Renal cortex interstitium (tissue), 15 donors: ENCODE measurements at places on chromosomes 11 and 22. TPM values are rescaled to one million over a fixed set of nuclear protein-coding genes. Genes with fewer than 3 reads are reported as not detected.

- DNase-seq: no peak
Measured at GRCh38 chr11:114167355-114167754, 107.8 kb downstream of the ZBTB16 start.

GRCh38 chr11:103491777-103492176, 382.6 kb downstream of the DYNC2H1 start:
- no peak for DNase-seq

DNA sequence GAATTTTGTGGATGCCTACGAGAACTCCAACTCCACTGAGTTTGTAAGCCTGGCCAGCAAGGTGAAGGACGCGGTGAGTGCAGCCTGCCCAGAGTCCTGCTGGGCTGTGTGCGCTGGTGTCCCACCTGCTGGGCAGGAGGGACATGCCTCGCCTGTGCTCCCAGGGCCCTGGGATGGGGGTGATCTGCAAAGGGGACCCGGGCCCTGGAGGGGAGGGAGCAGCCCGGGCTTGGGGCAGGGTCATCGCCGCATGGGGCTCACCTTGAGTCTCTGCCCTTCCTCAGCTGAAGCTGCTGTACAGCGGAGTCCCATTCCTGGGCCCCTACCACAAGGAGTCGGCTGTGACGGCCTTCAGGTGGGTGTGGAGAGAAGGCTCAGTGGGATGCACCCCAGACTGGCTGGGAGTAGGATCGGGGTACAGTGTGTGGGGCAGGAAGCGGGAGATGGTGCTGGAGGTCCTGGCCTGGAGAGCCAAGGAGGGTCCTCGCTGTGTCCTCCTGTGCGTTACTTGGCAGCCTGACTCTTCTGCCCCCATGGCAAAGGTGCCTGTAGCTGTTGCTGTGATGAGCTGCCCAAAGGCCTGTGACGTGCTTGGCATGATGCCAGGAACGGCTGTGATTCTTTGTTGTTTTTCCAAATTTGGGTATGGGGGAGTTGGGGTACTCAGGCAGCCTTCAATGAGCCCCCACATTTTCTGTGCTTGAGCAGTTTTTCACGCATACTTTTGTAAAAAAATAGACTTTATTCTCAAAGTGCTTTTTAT, 29.2 kb downstream of the ST14 start:
- no peak for DNase-seq

Gene PTPRCAP
- 1.3 TPM for polyA plus RNA-seq

Gene CDC42BPG
- 5.8 TPM for polyA plus RNA-seq

DNA sequence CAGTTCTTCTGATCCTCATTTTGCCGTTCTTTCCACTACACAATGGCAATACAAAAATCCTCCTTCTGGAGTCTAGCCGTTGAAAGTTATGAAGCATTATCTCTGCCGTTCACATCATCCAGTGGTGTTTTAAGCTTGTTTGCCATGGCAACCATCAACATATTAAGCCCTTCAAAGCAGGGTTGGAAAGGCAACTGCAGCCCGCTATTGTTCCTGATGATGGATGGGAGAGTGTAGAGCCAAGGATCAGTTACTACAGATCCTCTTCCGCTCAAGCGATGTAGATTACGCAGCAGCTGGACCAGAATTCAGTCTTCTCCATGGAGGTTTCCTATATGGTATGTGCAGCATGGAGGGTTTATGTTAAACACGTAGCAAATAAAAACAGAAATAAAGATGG, 352.7 kb downstream of the NTM start:
- no peak for DNase-seq

DNA sequence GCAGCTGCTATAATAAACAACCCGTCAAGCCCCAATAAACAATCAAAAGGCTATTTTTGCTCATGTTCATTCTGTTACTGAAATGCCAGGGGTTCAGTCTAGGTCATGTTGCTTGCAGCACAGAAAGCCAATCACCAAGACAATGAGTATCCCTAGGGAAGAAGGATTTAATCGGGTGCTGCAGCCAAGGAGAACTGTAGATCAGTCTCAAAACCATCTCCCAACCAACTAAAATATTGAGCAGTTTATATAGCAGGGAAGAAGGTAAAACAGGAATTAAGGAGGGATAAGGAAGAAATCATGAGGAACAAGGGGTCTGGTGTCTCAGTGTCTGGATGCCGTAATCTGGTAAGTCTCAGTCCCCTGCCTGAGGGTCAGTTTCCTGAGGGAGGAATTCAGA, 169.5 kb downstream of the BLID start:
- no peak for DNase-seq

Gene CRYBA4
- not detected for polyA plus RNA-seq

DNA sequence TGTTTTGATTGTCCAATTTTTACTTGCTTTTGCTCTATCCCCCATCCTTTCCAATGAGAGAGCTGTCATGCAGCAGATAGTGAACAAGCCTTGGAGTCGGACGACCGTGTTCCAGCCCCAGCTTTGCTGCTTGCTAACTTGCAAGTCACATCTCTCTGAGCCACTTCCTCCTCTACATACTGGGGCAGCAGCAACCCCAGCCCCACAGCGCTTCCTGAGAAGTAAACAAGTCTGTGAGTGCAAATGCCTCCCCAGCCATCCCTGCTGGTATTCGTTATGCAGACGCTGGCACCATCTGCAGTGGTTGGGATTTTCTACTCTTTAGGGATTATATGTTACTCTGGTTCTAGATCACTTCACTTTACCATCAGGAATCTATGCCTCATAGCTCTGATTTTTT, 35.0 kb downstream of the TPBGL start:
- no peak for DNase-seq

- no peak for DNase-seq
Measured at GRCh38 chr11:68829581-68829980, 12.1 kb downstream of the CPT1A start.

DNA sequence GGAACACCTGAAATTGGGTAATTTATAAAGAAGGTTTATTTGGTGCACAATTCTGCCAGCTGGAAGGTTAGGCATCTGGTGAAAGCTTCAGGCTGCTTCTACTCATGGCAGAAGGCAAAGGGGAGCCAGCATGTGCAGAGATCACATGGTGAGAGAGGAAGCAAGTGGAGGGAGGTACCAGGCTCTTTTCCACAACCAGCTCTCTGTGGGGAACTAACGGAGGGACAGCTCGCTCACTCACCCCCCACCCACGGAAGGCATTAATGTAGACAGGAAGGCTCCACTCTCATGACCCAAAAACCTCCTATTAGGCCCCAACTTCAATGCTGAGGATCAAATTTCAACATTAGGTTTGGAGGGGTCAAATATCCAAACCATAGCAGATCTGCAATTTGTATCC, 75.6 kb upstream of the ARHGAP32 start:
- DNase-seq: no peak

- no peak for DNase-seq
Measured at GRCh38 chr11:88814076-88814475, 251.7 kb downstream of the GRM5 start.

Gene CYP2D6
- polyA plus RNA-seq: 5.0 TPM

Gene LRRC32
- 58.5 TPM for polyA plus RNA-seq

Gene NRGN
- polyA plus RNA-seq: 26.3 TPM

GRCh38 chr22:27885977-27886842, 32.8 kb downstream of the PITPNB start:
- no peak for DNase-seq

GRCh38 chr22:26565889-26566288, 24.0 kb downstream of the TPST2 start:
- DNase-seq: no peak

DNA sequence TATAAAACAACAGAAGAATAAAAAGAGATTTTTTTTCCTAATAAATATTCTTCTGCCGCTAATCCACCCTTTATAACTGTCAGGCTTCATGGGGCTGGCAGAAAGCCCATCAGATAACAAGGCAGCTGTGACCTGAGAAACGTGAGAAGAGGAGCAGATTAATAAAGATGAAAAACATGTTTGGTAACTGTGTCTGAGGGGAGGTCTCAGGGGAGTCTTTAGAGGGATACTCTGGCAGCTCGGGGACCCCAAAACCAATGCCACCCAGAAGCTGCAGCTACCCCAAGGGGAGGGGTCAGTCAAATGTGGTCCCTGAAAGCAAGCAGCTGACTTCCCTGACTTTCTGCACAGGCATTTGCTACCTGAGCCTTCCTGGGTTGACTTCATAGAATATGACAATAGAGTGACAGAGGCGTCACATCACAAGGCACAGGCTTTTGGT, 48.4 kb upstream of the POU2AF1 start:
- no peak for DNase-seq

DNA sequence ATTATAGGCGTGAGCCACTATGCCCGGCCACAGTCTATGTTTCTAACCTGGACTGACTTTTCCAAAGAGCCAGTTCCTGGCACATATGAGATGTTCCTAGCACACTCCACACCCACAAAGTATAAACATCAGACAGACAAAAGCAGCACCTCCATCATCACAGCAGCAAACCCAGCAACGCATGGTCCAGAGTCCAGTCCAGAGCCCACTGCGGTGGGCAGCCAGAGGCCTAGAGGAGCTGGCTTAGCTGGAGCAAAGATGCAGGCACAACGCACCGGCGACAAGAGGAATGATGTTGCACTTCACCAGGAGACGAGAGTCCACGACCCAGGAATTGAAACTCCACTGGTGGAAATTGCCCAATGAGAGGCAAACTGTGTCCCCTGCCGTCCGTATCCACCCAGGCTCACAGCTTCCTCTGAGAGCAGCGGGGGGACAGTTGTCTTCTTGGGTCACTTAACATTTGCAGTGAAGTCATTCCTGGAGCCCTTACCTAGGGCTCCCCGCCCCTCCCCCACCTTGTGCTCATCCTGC, 36.6 kb downstream of the RPS6KA4 start:
- DNase-seq: no peak

Gene OR2AG2
- not detected for polyA plus RNA-seq

Gene SLC22A6
- polyA plus RNA-seq: 27.0 TPM

DNA sequence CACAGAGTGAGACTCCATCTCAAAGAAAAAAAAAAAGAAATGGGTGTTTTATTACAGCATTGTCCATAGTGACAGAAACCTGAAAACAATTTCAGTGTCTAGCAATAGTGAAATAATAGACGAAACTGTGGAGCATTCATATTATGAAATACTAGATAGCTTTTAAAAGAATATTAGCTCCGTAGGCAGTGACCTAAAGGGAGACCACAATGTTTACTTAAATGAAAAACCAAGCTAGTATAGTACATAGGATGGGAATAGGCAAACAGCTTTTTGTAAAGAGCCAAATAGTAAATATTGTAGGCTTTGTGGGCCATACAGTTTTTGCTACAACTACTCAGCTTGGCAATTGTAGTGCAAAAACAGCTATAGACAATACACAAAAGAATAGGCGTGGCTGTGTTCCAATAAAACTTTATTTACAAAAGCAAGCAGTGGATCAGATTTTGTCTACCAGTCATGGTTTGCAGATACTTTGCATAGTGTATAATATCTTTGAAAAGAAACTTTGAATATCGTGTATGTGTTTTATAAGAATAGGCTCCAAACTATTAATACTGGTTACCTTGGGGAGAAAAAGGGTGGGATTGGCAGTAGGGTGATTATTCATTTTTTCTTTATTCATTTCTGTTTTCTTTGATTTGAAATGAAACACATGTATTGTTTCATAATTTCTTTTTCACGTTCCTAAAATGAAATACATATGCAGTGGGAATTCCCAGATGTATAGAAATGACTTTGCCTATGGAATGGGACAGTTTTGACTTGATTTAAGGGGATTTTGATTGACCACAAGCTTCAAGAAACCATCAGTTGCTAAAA, 50.7 kb downstream of the PRR5L start:
- no peak for DNase-seq

DNA sequence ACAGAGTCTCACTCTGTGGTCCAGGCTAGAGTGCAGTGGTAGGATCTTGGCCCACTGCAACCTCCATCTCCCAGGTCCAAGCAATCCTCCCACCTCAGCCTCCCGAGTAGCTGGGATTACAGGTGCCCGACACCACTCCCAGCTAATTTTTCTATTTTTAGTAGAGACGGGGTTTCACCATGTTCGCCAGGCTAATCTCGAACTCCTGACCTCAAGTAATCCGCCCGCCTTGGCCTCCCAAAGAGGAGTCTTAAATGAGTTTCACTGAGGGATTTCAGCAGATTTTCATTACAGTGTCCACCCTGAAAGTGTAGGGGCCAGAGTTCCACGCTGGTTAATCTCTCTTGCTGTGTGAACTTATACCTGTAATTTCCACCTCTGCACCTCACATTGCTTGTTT, 412 bp upstream of the RPS3 start:
- no peak for DNase-seq

DNA sequence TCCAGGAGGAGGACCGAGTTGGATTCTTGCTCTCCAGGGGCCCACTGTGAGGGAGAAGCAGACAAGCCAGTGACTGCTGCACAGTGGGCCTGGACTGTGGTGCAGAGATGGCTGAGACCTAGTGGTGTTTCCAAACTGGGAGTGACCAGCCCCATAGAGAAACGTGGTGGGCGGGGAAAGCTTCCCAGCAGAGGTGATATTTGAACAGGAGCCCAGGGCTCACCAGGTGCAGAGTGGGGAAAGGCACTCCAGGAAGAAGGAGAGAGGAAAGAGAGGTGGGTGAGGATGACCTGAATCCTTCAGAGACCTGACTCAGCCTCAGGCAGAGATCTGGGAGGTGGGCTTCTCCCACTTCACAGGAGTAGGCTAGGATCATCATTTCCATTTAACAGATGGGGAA, 52.1 kb upstream of the RASD2 start:
- DNase-seq: no peak

DNA sequence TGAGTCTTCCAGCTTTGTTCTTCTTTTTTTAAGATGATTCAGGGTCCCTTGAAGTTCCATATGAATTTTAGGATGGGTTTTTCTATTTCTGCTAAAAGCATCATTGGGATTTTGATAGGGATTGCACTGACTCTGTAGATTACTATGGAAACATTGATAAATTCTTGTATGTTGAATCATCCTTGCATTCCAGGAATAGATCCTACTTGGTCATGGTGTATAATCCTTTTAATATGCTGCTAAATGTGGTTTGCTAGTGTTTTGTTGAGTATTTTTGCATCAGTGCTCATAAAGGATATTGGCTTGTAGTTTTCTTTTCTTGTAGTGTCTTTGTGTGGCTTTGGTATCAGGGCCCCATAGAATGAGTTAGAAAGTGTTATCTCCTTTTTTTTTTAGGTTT, 34.9 kb upstream of the PHOX2A start:
- DNase-seq: no peak

- DNase-seq: no peak
Measured at GRCh38 chr11:85663080-85663752, 1.7 kb downstream of the CREBZF start.

Gene OR51I1
- polyA plus RNA-seq: not detected

DNA sequence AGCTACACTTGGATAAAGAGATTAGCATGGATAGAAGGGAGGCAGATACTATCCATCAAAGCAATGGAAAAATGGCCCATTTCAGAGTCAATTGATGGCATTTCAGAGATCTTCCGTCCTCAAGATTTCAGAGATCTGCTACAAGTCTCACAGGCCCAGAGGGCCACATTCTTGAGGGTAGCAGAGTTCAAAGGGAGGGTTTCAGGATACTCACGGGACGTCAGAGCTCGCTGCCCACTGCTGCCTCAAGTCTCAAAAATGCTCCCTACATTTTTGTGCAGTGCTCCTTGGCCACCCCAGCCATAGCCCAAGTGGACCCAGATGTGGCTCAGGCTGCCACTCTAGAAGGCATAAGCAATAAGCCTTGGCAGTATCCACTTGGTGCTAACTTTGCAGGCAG, 24.9 kb downstream of the RTL6 start:
- no peak for DNase-seq
